ENCODE measurements at places on chromosomes 6 and 20.

DNA sequence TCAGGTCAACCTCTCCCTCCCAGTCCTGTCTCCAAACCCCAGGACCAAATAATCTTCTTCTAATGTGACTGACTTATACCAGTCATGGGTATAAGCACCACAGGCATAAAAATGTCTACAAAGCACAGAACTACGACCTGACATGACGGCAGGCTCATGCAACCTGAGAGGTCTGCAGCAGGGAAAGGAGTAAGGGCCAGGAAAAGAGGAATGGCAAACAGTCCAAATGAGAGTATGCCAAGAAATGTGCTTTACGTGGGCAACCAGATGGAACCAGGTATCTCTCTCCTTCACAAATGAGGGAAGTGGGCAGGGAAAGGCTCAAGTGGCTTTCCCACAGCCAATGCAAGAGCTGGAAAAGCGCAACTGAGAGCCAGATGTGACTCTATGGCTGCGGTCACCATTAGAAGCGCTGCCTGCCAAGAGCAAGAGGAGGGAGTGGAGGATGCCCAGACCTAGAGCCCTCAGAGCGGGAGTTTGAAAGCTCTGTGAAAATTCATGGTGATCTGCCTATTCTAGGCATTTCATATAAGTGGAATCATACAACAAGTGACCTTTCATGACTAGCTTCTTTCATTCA is 6.0 kb downstream of the APMAP start:
- peak; percentile 38 for DNase-seq

DNA sequence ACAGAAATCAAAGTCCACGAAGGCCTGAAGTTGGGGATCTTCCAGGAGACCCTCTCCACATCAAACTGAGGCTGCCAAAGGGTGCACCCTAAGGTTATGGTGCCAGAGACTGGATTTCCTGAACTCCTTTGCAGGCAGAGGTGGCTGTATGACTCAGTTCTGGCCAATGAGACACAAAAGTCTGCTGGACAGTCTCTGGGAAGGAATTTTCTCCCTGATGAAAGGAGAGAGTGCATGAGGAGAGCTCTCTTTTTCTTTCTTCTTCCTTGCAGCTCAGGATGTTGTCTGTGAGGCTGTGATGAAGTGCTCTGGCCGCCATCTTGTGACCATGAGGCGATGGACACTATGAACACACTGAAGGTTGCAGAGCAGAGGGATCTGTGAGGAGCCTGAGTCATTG is 85.2 kb downstream of the MDGA1 start:
- no peak for DNase-seq

DNA sequence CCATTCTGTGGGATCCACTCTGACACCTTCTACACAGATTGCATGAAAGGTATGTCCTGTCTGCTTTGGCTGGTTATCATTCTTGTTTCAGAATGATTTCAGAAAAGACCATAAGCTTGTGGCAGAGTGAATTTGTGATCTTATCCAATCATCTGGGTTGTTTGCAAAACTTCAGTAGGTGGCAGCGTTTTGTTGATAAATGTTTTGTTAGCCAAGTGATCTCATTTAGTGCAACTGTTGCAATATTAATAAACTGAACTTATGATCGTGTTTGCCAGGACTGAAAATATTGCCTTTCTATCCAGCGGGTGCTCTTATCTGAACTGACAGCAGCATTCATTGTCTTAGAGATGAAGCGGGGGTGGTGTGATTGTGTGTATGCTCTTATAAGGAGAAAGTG is 613.2 kb upstream of the NOX3 start:
- DNase-seq: no peak

DNA sequence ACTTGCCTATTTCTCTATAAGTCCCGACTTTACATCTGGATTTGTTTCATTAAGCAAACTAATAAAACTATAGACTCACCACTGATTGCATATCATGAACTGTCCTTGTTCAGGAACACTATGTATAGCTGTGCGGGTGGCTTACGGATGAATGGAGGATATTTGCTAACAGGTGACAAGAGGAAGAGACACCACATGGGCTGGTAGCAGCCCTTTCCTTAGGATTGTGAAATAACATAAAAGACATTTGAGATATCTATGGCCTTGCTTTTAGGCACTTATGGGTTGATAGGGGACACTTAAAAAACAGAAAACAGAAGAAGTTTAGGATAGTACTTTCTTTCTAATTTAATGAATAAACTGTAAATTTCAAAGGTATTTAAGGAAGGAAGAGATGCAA is 5.0 kb upstream of the CAP2 start:
- DNase-seq: no peak

DNA sequence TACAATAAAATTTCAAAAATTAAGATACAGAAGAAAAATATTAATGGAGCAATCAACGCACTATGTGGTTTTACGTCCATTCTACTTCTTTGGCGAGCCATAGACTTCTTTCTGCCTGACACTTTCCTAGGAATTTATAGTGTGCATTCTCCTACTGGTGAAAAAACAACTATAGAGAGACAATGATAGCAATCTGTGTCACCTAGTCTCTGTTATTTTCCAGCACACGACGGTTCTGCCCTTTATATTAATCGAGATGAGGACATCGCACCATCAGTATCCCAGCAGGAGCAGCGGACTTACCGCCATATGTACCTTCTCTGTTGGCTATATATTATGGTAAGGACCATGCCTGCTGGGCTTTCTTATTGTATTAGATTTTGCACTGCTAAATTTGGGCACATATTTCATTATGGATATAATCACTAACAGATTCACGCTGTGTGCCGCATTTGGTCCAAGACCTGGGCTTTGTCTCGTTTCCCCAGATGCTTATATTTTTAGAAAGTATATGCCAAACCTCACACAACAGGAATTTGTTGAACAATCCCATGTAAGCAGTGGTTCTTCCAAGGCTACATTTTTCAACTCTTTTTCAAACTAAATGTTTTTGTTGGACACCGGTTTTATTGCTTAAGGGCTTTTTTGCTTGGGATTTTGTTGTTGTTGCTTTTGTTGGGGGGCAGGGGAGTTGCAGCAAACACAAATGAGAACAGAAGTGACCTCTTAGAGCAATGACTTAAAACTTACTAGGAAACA is 166.4 kb downstream of the ADAT2 start:
- no peak for DNase-seq

DNA sequence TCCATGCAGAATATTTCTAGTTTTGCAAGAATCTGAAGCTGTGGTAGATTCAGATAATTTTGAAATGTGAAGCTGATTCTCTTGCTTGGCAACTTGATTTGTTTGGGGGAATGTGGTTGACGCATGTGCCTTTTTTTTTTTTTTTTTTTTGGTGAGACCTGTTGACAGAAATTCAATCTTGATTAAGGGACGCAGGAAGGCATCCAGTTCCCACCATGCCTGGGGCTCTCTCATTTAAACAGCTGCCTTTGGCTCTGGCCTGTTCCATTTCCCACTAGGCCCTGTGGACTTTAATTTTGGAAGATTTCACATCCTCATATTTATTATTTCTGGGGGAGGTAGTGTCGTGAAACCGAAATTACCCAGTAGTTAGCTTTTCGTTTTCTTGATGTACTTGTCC is 8.6 kb downstream of the TPX2 start:
- no peak for DNase-seq

DNA sequence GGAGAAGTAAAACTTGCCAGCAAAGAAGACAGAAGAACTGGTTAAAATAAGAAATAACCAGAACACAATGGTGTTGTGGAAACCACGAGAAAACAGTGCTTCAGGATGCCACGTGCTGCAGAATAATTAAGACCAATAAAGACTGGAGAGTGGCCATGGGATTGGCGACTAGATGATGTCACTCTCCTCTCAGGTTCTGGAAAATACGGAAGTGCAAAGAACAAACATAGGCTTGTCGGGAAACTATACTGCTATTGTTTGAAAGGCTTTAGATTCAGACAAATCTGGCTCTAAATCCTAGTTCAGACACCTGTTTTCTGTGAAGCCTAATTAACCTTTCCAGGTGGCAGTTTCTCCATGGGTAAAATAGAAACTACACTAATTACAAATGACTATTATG is 138.4 kb upstream of the STXBP5 start:
- DNase-seq: no peak

GRCh38 chr20:39188266-39188765 is 226.2 kb downstream of the DHX35 start:
- no peak for DNase-seq

DNA sequence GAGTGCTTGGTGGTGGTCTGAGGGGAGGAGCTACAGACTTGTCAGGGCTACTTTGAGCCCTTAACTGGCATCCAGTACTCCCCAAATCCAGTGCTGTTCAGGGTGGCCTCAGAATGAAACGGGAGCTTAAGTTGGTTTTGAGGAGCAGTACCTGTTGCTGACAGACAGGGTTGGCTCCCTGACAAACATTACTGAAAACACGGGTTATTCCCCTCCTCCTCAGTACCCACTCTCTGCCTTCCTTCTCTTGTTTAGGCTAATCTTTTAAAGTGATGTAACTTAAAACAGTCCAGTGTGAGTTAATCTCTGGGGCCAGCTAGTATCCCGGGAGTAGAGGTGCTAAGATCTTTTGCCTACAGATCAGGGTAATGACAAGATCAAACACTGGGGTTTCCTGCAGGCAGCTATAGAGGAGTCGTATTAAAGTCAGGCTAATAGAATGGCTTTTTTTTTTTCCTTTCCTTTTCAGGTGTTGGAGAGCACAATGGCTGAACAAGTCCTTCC is 3.7 kb downstream of the TNFAIP3 start:
- DNase-seq: no peak

GRCh38 chr6:16183187-16183664 is 54.3 kb downstream of the MYLIP start:
- no peak for DNase-seq

- no peak for DNase-seq
These were observed 1.9 kb downstream of the CST7 start for GRCh38 chr20:24950836-24951525.

- DNase-seq: no peak
These were observed 584.0 kb downstream of the QKI start for GRCh38 chr6:163998496-163998895.

DNA sequence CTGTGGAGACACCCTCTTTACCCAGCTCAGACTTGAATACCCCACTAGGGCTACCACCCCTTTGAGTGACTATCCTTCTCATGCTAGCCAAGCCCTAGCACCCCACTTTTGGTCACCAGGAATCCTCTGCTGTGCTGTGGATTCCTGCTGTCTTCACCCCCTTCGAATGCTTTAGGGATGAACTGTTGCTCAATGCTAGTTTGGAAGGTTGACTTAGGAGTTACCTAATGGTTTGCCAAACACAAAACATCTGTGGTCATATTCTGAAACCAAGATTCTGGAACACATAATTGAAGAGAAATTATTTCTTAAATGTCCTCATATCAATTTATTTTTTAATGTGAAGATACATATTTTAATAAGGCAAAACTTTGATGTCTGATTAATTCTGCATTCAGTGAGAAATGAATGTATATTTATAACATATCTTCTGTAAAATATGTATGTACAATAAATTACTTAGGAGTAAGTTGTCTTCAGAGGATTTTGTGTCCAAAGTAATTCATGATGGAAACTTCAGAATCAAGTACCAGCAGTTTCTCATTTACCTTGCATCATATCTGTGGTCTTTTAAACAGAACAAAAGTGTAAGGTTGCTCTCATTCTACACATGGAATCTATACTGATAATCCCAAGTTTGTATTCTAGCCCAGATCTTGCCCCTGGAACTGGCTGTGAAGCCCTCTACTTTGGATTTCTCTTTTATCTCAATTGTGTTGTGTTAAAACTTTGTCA is 46.9 kb downstream of the TMEM200A start:
- no peak for DNase-seq

DNA sequence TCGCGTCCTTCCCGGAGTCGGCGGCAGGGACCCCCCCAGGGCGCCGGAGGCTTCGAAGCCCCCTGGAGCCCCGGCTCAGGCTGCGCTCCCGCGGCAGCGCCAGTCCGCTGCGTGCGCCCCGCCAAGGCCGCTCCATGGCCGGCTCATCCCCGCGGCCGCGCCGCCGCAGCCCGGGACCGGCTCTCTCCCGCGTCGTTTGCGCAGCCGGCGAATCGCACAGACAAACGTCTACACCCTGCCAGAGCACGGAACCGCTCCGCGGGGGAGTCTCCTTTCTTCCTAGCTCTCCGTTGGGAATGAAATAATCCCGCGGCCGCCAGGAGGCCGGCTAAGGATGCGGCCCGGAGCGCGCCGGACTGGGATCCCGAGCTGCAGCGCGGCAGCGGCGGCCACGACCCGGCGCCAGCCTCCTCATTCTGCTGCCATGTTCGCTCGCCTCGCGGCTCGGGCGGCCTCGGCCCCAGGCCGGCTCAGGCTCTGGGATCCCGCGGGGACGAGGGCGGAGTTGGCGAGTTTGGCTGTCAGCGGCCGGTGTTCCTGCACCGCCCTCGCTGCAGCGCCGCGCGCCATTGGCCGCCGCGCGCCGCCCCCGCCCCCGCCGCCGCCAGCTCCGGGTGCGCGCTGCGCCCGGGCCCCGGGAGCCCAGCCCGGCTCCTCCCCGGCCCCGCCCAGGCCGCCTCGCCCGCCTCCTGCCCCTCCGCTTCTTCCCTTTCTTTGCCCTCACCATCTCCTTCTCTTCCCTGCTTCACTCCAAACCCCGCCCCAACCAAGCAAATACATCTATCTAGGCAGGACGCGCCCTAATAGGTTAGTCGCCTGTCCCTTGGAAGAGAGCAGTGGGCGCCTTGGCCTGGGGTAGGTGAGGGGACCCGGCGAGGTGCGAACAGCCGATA is at the start of gene GFOD1:
Gene GFOD1 (minus strand): TSS at position 479 of the 893 bp plus-strand sequence. CDS start 710 bp downstream, outside the sequence.
- peak; percentile 96 for DNase-seq

DNA sequence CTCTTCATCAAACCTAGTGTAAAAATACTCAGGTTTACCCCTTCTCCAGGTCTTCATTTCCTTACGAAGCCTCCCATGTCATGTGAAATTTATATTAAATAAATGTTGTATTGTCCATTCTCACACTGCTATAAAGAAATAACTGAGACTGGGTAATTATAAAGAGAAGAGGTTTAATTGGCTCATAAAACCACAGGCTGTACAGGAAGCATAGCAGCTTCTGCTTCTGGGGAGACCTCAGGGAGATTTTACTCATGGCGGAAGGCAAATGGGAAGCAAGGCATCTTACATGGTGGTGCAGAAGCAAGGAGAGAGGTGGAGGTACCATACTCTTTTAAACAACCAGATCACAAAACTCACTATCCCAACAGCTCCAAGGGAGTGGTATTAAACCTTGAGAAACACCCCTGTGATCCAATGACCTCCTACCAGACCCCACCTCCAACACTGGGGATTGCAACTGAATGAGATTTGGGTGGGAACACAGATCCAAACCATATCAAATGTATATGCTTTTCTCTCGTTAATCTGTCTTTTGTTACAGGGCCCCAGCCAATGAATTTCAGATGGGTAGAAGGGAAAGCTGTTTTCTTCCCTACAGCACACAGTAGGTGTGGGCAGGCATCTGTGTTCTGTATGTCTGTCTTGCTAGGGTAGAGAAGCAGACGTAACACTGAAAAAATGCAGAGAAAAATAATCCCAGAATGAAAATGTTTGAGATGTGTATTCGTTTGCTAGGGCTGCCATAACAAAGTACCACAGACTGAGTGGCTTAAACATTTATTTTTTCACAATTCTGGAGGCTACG is 88.0 kb upstream of the BTN3A2 start:
- no peak for DNase-seq

DNA sequence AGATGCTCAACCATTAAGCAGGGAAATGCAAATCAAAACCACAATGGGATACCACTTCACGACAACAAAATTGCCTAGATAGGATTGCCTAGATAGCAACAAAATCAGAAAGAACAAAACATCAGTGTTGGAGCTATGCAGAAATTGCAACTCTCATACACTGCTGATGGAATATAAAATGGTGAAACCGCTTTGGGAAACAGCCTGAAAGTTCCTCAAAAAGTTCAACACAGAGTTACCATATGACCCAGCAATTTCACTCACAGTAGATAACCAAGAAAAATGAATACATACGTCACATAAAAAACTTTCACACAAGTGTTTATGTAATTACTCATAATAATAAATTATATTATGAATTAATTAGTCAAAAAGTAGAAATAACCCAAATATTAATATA is 78.3 kb downstream of the MAFB start:
- DNase-seq: no peak
